ENCODE measurements at places on chromosomes 1 and 21.

- DNase-seq = no peak
Observed at GRCh38 chr1:30412241-30413110, 310.9 kb downstream of the MATN1 start.

- no peak for DNase-seq
Observed at GRCh38 chr1:177065430-177065829, 99.1 kb downstream of the ASTN1 start.

DNA sequence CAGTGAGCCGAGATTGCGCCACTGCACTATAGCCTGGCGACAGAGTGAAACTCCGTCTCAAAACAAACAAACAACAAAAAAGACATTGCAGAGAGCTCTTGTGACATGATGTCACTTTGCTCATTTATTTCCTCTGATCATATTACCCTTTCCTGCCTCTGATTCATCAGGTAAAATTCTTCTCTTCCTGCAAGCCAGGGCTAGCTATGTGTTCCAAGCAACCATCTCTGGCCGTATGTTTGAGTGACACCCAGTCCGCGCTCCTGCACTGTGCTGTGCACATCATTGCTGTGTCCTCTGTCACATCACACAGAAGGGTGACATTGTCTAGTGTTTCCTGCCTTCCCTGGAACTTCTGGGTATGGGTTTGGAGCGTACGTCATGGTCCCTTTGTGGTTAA is 251.3 kb downstream of the PCP4 start:
- no peak for DNase-seq

GRCh38 chr1:191696354-191696753 is 461.9 kb upstream of the RGS18 start:
- DNase-seq = no peak

DNA sequence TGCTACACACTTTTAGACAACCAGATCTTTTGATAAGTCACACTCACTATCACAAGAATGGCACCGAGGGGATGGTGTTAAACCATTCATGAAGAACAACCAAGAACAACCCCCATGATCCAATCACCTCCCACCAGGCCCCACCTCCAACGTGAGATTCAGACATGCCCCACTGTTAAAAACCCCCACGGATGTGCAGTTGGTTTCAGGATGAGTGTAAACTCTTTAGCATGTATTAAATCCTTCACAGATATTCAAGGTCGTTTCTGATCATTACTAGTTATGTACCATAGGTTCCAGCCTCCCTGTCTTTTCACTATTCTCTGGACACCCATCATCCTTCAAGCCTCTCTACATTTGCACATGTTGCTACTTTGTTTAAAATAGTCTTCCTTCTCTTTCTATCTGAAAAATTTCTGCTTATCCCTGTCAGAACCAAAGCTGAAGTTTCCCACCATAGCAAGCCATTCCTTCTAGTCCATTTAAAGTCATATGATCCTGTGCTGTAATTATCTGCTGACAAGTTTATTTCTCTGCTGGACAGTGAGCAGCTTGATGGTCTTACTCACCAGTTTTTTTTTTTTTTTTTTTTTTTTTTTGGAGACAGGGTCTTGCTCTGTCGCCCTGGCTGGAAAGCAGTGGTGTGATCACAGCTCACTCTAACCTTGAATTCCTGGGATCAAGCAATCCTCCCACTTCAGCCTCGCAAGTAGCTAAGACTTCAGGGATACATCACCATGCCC is 36.8 kb downstream of the MAP10 start:
- DNase-seq = no peak

DNA sequence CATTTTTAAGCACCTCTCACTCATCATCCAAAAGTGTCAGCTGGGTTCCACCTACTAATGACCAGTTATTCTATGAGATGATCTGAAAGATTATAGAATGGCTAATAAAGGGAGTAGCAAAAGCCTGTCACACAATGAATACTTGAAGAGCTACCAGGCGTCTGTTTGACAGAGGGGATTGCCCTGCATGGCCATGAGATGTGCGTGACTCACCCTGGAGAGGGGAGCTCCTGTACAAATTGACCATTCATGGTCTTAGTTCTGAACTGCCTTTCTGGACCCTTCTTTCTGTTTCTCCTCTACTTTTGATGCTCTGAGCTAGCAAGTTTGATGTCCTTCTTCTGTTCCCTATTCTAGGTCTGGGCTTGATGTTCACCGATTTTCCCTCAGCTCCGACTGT is 85.2 kb upstream of the ABCD3 start:
- DNase-seq = no peak

- no peak for DNase-seq
Observed at GRCh38 chr1:23825762-23826522, 713 bp upstream of the HMGCL start.

DNA sequence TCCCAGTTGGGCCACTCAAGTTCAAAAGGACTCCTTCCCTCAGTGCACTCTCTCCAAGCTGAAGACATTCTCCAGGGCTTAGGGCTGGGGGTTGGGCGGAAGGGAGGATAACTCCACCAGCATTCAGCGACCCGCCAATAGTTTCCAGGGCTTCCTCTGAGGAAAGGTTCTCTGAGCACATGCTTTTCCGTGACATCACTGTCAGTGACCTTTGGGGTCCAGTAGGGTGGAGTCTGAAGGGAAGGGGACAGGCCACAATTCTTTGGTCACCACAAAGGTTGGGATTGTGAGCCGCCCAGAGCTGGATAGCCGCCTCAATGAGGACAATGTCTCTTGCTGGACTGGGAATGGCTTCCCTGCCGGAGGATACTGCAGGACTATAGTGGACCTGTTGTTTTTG is 22.8 kb upstream of the RXRG start:
- DNase-seq = peak; percentile 3

GRCh38 chr1:160064164-160064563 is 5.8 kb downstream of the KCNJ10 start:
- no peak for DNase-seq

GRCh38 chr1:58047265-58047858 is 499.2 kb downstream of the OMA1 start:
- no peak for DNase-seq

DNA sequence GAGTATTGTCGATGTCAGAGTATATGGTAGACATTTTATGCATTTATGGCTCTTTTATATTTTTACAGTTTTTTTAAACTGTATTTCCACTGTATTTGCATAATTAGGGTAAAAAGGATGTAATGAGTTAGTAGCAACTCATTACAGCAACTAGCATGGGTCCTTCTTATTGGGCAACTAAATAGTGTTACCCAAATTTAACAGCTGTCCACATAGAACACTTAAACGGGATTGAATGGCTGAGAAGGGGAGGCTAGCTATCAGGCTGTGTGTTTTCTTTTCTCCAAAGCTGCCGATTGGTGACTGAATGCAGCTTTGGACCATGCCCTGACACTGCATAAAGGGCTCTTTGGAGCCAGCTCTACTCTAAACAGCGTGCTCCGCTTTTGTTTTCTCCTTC is 75.4 kb downstream of the PTPRC start:
- DNase-seq = no peak

DNA sequence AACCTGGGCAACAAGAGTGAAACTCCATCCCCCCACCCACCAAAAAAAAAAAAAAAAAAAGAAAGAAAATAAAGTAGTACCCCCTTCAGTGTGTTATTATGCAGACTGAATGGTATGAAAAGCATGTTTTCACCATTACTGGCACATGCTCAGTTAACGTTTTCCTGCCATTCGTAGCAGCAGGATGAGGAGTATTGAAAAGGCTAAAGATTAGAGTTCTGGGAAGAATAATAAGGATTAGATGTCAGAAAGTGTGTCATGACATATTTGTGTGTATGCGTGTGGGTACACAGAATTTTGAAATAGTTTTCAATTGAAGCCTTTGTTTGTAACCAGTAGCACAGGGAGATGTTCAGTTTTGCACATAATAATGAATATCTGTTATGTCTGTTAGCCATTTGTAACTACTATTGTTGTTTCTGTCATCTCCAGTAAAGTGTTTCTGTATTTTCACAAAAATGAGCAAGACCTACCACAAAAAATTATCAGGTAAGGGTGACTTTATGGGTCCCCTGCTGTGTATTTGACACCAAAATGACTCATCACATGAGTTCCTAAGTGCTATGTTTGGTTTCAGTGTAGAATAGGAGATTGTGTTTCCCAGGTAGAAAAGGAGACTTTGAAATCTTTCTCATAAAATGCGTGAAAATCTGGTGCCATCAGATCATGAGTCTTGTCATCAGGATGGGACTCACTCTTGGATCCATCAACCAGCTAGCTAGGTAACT is 358.9 kb downstream of the DISC1 start:
- DNase-seq = no peak

Measured in C1 segment of cervical spinal cord (tissue), 14 donors.